ENCODE measurements at places on chromosomes 1 and 21.

DNA sequence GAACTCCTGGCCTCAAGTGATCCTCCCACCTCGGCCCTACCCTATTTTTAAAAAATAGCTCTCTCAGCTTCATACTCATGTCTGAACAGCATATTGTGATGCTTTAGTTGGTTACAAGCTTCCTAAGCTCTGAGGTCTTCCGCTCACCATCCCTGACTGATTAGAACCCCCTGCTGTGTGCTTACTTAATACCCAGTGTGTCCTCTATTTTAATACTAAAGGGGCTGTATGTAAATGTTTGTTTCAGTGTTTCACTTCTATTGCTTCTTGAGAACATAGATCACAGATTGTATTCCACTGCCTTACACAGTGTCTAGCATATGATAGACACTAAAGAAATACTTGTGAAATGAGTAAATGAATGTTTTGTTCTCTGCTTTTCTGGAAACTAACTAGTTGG lies 29.8 kb downstream of the ZYG11B start:
- no peak for DNase-seq

DNA sequence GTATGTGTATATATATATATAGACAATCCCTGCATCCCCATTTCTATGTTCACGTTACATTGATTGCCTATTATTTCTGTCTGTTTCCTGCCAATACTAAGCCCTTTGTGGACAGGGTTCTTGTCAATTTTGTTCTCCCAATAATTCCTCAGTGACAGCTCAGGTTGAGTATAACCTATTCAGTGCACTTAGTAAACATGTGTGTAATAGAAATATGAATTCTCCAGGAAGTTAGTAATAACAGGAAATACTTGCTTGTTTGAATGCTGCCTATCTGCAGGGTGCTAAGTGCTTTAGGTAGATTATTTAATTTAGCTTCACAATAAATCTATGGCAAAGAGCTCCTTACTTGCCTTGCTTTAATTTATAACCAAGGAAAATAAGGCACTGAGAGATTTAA lies 52.8 kb upstream of the PTGFR start:
- DNase-seq = no peak

DNA sequence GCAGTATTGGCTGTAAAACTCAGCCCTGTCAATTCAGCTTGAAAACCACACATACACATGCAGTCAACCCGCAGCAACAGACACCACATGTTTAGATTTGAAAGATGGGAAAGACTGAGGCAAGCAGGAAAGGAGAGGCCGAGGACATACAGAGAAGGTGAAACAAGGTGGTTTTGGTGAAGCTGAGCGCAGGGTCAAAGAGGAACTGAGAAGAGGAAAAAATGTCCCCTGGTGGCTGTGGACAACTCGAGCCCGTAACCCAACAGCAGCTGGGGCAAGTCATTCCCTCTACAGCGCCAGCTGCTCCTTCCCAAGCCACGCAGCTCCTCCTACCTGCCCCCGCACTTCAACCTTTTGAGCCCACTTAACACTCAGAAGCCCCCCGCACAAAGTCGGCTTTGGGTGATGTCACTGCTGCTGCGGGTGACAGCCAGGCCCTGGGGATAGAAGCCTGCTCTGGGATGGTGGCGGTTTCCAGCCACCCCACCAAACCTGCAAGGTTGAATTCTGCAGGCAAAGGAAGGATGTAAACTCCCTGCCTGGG lies 63.0 kb downstream of the KCNN3 start:
- DNase-seq = no peak

- DNase-seq = no peak
Observed at GRCh38 chr1:3074800-3075199, 5.8 kb downstream of the PRDM16 start.

DNA sequence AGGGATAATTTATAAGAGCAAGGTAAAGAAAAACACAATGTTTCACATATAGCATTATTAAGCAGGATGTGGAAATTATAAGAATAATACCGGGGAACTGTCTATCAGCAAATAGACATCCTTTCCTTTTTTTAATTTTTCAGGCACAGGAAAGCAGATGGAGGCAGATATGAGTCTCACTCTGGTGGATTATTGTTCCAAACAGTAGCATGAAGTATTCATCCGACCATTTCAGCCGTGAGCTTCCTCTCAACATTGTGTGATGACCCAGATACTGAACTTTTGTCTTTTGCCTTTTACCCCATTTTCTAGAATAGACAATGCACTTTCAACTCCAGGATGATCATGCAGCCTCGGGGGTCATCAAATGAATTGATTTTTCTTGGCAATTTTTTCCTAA lies 599.8 kb downstream of the ADGRL2 start:
- no peak for DNase-seq

DNA sequence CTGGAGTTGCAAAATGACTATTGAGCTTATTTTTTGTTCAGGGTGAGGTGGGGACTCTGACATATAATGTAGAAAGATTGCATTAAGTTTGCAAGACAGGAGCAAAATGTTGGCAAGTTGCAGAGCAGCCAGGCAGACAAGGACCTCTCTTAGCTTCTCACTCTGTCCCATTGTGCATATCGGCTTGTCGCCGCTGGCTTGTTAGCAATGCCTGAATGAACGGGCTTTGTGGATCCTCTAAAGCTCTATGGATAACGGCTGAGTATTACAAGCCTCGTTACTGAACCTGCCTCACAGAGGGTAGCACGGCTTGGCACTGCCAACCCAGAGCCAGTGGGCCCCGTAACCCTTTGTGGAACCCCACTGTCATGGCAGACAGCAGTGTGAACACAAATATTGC lies 68.4 kb downstream of the TNR start:
- DNase-seq = no peak

DNA sequence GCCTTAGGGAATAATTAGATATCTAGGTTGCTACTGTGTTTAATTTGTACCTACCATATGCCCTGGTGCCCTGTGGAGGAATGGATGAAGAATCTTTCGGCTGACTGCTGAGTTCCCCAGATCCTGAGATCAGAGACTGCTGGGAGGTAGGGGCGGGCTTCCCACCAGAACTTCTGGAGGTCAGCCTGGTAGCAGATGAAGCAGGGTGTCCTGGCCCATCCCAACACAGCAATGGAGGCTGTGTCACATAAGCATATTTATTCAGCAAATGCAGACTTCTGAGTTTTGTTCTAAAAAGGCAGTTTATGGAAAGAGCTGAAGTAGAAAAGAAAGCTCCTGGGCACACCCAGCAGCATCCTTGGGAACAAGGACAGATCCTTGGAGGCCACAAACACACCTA lies 74.0 kb downstream of the KRTAP19-8 start:
- DNase-seq = no peak

DNA sequence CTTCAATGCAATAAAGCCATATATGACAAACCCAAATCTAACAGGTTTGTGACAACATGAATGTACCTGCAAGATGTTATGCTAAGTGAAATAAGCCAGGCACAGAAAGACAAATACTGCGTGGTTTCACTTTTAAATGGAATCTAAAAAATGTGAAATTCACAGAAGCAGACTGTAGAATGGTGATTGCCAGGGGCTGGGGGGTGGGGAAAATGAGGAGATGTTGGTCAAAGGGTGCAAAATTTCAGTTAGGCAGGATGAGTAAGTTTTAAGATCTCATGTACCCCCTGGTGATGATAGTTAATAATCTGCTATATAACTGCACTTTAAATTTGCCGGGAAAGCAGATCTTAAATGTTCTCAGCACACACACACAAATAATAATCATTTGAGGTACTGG lies 160.5 kb downstream of the PTBP2 start:
- no peak for DNase-seq

DNA sequence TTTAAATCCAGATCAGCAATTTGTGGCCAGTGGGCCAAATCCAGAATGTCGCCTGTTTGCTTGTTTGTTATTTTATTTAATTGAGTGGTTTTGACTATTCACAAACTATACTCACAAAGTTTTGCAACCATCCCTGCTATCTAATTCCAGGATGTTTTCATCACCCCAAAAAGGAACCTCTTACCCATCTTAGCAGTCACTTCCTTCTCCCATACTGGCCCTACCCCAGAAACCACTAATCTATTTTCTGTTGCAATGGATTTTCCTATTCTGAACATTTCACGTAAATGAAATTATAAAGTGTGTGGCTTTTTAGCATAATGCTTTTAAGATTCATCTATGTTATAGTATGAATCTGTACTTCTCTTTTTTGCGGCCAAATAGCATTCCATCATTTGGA lies 41.3 kb downstream of the WDTC1 start:
- DNase-seq = no peak

DNA sequence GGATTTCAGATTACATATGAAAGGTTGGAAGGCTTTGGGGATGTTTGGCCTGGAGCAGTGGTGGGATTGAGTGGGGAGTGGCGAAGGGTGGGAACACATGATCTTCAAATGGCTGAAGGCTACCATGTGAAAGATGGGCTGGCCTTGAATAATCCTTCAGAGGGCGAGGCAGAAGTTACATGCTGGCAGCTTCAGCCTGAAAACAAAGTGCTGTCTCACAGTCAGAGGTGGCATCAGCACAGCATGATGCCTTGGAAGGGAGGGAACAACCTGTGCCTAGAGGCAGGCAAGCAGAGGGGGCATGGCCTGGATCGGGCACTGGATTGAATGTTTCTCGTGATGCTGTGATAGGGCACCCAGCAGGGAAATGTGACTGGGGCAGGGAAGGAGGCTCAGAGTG lies 130.8 kb downstream of the BEND5 start:
- DNase-seq = no peak

DNA sequence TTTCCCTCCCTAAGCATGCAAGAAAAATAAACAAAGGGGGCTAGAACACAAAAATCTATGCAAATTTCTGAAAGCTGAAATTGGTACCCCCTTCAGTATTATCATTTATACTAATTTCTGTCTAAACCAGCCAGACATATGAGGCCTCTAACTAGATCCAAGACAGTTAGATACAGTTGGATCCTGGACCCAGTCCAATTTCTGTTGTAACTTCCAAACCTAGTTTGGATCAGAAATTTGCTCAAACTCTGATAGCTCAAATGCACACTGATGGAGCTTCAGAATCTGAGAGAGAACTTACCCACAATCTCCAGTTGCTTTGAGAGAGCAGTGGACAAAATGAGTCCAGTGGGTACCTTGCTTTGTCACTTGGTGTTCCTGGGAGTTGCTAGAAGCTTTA lies 11.9 kb downstream of the CEP350 start:
- no peak for DNase-seq

DNA sequence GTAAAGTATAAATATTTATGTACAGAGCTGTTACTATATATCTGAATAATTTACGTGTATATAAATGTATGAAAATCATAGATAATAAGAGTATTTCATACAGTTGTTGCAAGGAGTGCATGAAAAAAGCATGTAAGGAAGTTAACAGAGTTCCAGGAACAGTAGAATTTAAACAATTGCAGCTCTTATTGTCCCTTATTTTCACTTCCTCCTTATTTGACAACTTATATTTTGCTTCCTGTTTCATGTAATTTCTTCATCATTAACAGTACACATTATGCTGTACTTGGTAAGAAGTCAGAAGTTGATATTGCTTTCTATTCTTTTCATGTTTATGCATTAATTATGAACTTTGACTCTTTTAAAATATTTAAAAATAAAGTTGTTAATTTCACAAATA lies 681.5 kb downstream of the LRRIQ3 start:
- no peak for DNase-seq

DNA sequence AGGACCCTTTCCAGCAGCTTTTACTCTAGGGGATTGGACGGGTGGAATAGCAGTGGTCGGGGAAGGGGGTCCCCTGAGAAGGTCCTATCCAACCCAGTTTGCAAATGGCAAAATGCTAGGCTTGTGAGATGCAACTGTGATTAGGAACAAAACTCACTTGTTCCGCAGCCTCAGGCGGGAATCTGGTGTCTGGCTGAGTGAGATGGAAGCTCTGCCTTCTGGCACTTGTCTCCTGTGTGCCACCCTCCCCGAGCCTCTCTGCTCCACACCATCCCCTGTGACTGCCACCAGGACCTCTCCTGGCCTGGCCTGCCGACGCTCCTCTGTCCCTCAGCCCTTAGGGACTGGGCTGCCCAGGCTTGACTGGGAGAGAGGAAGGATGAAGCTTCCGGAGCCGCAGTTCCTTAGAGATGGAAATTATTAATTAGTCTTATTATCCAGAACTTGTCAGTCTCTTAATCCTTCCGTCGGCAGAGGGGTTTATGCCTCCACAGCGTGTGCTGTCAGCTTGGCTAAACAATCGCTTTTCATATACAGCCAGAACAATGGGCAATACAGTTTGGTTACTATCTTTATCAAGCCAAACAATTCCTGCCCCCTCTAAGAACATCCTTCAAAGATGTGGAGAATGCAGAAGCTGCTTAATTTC lies 292.8 kb upstream of the VAMP3 start:
- no peak for DNase-seq

DNA sequence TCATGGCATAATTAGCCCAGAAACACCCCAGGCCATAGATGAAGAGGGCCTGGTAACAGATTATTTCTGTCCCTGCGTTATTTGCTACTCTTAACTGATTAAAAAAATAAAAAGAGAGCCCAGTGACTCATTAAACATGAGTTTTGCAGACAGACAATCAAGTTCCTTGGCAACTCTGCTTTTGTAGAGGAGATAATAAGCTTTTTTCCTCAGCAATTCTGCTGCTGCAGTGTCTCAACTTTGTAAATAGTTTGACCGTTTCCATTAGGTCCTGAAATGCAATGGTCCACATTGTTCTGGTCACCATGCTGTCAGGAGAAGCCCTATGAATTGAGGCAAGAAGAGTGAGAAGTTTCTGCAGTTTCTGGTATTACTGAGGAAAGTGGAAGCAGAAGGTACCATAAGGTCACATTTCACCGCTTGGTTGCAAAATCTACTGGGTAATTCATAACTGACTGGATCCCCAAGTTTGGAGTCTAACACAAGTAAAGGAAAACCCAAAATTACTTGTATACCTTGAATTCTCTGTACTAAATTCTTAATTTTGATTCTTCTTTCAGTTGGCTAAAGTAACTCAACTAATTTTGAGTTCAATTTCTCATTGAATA lies 139.5 kb downstream of the ZZZ3 start:
- DNase-seq = no peak

- no peak for DNase-seq
Observed at GRCh38 chr1:189708674-189709073, 769.0 kb downstream of the BRINP3 start.

DNA sequence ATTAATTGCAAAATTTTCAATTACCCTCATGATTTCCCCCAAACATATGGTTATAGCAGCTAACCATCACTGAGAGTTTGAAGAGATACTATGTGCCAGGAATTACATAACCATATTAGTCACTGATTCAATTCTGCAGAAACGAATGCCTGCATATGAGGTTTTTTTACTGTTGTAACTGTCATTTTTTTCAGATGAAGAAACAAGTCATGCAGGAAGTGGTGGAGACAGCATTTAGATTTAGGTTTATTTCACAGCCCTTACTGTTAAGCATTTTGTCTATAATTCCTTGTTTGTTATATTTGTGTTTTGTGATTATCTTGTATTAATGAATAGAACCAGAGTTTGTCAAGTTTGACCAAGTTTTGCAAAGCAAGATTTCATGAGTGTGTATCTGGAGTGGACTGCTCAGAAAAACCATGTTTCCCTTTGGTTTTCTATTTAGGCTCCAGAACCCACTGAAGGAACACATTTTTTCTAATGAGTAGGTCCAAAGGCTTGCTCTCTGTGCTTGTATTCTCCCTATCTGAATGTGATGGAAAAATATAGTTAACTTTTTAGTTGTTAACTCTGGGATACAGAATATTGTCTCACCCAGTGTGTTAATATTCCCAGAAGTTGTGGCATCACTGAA lies 308.5 kb upstream of the ADAMTS5 start:
- DNase-seq = no peak

All from amygdala (tissue), 56 donors.